ENCODE measurements at places on chromosomes 4 and X.

- no peak for DNase-seq
Observed at GRCh38 chrX:154731881-154732280, 19.0 kb downstream of the GAB3 start.

GRCh38 chr4:17690898-17691297, 76.5 kb downstream of the MED28 start:
- DNase-seq = no peak

DNA sequence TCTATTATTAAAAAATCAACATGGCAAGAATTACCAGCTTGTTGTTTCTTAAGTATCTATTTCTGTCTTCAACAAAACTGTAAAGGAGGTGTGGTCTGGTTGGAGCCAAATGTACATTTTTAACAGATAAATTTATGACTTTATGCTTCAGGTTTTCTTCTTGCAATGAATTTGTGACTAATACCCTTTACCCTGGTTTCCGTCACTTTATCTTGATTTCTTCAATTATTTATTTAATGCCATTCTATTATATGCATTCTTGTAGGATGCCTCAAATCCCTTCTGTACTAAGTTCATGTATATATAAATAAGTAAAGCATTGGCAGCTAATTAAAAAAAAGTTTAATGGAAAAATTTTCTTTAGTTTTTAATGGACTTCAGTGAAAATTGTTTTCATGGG, 41.5 kb upstream of the ANXA3 start:
- no peak for DNase-seq

DNA sequence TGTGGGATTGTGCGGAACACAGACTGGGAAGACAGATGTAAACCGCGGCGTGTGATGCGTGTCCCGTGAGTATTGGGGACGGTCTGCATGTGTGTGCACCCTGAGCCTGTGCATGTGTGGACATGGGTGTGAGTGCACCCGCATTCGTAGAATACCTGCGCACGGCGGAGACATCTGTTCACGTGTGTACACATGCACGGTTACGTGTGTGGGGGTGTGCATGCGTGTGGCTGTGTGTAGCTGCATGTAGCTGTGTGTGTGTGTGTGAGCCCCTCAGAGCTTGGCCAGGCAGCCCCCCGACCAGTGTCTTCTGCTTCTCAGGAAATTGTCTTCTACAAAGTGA, 19.6 kb downstream of the ATP5ME start:
- no peak for DNase-seq

DNA sequence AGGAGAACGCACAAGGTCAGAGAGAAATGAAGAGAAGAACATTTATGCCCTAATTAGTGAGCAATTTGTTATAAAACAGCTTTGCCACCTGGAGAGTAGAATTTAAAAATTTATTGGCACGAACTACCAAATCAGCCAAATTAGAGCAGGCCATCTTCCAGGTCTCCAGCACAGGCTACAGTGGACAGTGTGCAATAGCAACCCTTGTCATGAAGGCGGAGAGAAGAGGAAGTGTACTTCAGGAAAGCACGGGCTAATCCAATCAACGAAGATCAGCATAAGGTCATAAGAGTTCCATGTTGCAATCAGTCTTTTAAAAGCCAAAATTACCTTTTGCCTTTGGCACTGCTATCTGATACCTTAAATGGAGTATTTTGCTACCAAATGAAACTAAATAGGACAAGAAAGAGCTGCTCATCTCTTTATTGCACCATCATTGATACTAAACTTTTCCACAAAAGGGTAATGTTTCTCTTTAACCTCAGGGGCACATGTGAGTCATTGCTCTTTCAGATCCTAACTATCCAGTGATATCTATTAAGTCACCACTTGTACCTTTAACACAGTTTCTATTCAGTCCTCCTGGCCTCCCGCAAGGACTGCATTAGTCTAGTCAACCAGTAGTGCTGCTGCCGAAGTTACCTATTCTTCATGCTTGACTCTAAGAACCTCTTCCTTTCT, 19.9 kb downstream of the ANK2 start:
- DNase-seq = no peak

DNA sequence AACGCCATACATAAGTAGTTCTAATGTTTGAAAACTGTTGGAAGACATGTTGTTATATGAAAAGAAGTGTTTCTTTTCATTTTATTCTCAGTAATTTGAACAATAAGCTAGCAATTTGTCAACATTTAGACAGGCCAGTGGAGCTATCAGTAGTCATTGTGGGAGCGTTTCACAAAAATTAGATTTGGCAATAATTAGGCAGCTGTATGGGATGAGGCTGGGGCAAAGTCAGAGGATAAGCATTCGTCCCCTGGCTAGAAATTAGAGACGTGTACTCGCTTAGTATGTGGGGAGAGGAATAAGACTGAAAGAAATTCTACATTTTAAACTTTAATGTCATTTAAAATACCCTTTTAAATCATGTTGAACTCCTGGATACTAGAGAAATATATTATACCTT, 70.6 kb downstream of the TMEM144 start:
- DNase-seq = no peak

DNA sequence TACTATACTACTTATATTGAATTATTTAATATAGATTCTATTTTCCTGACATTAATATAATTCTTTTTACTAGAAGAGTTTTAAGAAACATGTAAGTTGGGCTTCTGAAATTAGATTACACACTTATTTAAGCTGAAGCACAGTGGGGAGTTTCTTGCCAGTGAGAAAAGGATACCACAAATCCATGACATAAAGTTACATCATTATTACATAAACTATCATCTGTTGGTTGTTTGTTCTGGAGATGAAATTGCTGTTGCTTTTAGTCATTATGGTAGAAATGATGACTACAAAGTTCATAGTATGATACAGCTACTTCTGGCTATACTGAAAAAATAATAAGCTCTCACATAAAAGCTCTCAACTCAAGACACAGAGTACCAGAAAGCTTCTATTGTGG, 880.4 kb downstream of the PCDH18 start:
- no peak for DNase-seq

- no peak for DNase-seq
Observed at GRCh38 chr4:151340751-151341385, 15.5 kb upstream of the SH3D19 start.

DNA sequence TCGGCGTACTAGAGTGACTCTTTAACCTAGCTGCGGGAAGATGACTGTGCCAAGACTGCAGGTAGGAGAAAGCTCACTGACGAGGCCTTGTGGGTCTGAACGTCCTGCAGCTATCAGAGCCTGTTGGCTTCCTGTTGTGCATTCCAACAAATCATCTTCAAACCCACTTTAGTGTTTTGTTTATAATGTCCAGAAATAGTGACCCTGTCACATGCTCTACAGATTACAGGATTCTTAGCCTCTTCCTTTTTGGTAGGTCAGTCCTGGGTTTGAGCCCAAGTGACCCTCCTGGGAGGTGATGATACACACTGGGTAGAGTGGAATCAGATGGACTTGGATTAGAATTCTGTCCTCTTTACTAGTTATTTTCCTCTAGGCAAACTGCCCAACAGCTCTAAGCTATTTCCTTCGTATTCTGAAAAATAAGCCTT, 33.2 kb downstream of the HTT start:
- no peak for DNase-seq

GRCh38 chrX:37961118-37961517, 45.2 kb upstream of the SYTL5 start:
- no peak for DNase-seq

GRCh38 chr4:84028340-84028739, 470.8 kb downstream of the NKX6-1 start:
- no peak for DNase-seq

DNA sequence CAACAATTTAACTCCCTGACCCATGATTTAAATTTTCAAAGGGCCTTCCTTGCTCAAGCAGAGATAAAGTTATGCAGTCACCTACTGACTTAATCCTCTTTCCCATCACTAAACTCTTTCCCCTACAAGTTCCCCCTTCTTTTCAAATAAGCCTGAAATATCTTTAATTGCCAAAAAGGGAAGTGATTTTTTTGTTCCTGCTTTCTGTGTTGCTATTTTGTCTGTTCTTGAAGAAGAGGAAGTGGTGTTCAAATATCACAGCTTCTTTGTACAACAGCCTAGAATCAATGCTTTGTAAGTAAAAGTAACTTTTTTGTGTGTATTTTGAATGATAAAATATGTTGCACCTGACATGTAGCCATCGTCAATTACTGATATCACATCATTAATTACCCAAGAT, 595.9 kb downstream of the CENPC start:
- peak; percentile 28 for DNase-seq

DNA sequence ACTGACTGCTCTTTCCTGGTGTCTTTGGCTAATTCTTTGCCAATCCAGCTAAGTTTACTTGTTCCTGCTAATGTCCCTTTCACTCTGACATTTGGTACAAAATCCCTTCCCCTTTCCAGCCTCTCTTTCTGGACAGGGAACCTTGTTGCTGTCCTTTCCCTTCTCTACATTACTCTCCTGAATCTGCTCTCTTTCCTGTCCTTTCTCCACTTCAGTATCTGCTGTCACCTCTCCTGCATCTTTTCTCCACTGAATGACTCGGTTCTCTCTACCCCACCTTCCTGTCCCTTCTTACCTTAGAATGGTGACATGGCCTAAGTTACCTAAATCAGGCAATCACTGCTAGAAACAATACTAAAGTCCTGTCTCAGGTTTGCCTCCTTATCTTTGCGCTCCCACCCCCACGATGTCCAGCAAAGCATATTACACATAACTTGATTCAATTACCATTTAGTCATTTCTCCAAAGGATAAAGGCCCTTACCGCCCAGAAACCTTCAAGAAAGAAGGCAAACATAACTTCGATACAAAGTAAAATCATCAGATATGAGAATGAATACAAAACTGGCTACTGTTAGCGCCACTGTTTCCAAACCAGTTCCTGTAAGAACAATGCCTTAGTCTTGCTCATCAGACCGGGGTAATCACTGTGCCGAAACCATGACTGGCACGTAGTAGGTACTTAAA, 890 bp downstream of the BOD1L1 start:
- no peak for DNase-seq

DNA sequence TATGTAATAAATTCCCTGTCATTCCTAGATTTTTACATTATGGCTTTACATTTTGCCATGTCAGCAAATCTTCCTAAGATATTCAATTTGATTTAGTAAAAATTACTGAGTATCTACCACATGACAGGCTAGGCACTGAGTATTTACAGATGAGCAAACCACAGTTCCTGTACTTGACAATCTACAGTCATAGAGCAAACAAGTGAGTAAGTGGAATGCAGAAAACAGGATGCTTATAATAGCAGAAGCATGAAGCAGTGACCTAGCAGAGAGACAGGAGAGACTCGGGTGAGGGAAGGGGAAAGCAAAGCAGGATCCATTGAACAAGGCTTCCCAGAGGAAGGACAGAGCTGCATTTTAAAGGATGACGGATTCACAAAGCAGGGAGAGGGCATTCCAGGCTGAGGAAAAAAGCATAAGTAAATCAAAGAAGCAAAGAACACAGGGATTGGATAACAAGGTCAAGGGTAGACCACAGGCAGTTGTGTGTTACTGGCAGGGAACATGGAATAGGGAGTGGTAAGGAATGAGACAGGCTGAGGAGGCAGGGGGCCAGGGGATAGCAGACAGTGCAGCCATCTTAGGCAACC, 124.7 kb upstream of the C1QTNF7 start:
- DNase-seq = no peak

- no peak for DNase-seq
Observed at GRCh38 chr4:112973750-112974251, 75.7 kb upstream of the ANK2 start.

- no peak for DNase-seq
Observed at GRCh38 chr4:6986072-6986780, 56.9 kb upstream of the TADA2B start.

DNA sequence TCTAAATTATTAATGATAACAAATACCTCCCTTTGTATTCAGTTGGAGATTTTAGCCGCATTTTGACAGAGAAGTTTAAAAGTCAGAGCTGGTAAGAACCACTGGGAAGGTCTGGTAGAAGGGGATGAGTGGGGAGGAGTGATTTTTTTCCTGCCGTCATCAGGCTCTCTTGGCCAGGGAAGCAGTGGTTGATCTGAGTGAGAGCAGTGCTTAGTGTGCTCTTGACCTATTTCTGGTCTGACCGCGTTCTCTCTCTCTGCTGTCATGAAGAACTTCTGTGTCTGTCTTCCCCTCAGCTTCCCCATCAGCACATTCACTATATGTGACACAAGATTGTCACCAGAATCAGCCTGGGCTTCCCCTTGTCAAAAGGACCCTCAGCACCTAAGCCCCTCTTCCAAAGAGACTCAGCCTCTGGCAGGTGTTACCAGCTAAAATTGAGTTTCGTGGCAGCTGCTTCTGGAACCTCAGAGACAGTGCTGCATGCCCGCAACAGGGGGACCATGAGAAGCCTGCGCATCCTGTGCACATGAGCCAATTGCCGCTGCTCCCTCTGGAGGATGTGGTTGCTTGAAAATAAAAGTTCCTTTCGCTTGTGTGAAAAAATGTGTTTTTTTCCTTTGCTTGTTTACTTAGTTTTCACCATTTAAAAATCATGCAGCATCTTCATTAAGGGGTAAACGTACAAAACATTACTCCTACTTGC, 268.9 kb downstream of the C4orf33 start:
- DNase-seq = no peak

GRCh38 chrX:152170621-152171020, 32.2 kb upstream of the MAGEA10 start:
- DNase-seq = no peak

- DNase-seq = no peak
Observed at GRCh38 chr4:151218343-151218742, 58.6 kb upstream of the PRSS48 start.

- DNase-seq = no peak
Observed at GRCh38 chr4:10003666-10004065, 17.6 kb downstream of the SLC2A9 start.

DNA sequence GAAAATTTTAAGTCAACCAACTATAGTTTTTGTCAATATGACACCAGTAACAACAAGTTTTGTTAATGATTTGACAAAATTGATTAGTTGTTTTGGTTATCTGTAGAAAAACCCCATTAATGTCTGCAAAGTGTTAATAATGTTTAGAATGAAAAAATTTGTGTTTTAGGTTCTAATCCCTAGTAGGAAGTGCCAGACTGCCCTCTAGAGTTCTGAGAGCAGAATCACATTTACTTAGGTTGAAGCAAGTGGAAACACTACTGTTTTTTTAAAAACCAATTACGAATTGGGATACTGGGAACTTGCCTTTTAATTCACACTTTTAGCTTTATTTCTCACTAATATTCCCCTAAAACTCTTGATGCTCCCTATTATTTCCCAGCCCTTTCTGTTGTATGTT, 101.1 kb upstream of the CYLC1 start:
- DNase-seq = peak; percentile 4

- no peak for DNase-seq
Observed at GRCh38 chr4:152417673-152418072, 118.2 kb downstream of the FBXW7 start.

DNA sequence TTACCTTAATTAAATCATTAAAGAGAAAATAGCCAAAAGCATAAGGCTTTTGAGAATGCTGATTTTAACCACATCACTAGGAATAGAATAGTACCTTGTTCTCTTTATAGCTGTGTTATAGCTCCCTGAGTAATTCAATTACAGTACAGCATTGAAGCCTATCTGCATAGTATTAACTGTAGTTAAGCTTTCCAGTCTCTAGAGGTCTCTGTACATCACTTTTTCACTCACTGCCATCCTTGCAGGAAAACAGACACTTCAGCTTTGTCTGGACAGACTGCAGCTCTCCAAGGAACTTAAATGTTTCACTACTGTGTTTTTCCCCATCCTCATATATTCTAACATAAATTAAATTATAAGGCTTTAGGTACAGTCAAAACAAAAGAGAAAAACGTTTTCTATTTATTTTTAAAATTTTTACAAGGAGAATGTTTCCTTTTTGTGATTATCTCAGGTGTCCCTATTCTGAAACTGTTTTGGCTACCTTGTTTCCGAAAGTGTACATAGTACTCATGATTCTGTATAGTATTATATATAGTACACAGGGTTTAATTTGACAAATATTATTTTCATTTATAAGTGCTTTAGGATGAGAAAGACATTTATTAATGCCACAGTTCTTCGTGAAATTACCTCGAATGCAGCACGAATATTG, 407.9 kb downstream of the PCDH18 start:
- DNase-seq = peak; percentile 24
